ENCODE measurements at places on chromosomes 1 and 21.

GRCh38 chr1:231603598-231604275, 22.9 kb upstream of the DISC1 start:
- DNase-seq = no peak

DNA sequence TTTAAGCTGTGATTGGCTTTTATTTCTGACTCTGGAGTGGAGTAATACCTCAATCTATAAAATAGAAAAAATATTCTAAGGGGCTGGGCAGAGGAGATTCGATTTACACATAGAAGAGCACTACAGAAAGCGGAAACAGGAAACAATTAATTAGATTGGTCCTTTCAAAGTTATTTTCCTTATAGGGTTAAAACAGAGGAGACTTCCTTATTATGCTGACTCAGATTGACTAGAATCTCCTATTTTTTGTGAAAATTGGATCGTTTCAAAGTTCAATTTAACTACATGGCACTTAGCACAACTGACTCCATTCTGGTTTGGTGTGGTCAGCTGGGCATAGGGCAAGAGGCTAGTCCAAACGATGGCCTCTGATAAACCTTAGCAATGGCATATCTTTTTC, 48.3 kb upstream of the NCAM2 start:
- no peak for DNase-seq

DNA sequence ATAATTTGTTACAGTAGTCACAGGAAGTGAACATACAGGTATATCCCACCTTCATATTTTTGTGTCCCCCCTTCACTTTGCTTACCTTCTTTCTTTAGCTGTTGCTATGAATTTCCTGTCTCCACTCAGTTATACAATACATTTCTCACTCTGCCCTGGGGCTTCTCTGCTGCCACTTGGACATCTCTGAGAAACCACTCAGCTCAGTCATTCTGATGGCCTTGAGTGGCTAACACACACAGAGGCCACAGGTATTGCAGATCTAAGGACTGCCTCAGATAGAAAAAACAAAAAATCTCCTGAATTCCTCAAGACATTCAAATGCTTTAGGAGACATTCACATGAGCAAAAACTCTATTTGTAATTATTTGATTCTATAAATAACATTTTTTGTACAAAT, 87.7 kb downstream of the OLFM3 start:
- DNase-seq = no peak

GRCh38 chr1:44592208-44593145, 81.8 kb downstream of the TMEM53 start:
- DNase-seq = no peak

DNA sequence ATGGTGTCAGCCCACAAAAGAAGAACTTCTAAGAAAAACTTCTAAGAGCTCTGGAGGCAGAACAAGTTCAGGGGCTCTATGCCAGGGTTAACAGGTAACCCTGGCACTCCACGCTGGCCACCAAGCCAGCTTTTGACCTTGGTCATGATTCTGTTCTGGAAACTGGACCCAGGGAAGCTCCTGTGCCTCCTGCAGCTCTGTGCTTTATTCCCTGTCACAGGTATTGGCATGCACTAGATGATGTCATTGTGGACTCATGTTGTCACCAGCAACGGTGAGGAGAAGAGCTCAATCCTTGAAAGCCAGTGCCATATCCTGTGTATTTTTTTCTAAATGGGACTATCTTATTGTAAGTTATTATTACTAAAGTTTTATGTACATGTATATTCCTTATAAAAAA, 56.7 kb upstream of the GCLM start:
- no peak for DNase-seq

DNA sequence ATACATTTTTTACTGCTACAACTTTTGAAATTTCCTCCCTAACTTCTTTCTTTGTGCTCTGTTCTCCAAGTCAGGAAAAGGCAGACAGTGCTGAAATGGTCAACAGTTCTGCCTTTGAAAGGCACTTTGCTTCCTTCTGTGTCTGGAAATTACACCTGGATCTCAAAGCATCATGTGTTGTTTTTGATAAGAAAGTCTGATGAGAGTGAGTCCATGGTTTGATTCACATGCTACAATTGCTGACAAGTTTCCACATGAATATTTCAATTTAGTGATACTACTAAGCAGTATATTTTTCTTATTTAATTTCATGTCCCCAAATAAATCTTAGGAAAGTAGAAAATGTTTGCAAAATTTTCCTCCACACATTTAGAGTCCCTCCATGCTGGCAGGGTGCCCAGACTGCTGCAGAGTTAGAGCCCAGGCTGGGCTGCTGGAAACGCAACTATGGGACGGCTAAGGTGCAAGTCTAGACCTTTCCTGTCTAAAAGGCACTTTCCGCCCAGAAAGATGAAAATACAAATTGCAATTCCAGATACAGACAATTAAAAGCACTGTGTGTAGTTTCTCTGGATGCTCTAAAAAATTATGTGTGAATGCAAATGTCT, 96.6 kb upstream of the RUNX1 start:
- DNase-seq = no peak

GRCh38 chr21:15078180-15078579, 13.4 kb upstream of the NRIP1 start:
- no peak for DNase-seq

DNA sequence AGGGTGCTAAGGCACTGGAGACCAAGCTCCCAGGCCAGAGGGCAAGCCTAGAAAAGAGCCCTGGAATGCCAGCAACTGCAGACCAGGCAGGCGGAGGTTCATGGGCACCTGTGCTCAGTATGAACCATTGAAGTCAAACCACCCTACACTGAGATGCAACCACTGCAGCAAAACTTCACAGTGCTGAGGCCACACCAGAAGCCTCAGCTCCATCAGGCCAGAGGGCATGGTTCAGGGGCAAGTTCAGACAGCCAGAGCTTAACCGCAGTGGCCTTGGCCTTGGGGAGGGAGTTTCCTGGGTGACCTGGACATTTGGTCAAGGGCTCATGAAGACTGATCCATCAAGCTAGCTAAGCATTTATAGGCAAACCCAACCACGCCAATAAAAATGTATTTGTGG, 7.1 kb downstream of the RCC2 start:
- DNase-seq = no peak

GRCh38 chr21:41322496-41323382, 6.1 kb downstream of the FAM3B start:
- no peak for DNase-seq

GRCh38 chr1:235051521-235051920, 77.1 kb downstream of the TOMM20 start:
- no peak for DNase-seq

DNA sequence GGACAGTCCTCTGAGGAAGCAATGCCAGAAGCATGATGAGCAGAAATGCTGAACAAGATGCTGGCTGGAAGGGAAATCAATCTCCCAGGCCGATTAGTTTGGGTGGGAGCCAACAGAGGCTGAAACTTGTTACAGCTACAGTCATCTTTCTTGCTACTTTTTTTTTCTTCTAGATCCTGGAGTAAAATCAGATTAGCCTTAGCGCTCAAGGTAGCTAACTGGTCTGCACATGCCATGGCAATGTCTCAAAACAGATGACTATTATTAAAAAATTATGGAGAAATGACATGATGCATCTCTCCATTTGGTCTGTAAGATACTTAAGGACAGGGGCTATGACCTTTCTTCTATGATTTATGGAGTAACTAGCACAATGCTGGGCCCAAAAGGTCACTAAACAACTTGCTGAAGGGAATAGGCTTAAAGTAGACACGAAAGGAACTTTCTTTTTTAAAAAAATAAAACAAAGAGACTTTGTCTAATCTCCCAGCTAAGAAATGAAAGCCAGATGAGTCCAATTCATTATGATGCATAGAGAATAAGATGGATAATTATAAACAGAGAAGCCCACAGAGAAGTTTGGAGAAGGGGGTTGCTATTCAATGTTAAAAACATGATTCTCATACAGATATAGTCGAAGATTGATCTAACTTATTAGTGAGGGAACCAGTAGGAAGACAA, 42.5 kb downstream of the UTP25 start:
- DNase-seq = no peak

DNA sequence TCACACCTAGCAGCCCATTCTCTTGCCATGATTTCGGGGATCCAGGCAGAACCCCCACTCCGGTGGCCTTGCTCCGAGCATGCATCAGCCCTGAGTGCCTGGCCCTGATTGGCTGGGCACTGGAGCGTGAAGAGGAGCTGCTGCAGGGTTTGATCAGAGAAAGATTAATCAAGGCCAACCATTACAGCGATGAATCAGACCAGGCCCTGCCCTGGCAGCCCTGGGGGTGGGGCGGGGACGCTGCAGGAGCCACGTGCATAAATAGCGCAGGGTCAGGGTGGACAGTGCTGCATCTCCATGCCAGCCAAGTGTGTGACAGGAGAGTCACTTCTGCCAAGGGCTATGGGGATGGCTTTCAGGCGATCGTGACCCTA, 3.4 kb upstream of the FAM131C start:
- no peak for DNase-seq

DNA sequence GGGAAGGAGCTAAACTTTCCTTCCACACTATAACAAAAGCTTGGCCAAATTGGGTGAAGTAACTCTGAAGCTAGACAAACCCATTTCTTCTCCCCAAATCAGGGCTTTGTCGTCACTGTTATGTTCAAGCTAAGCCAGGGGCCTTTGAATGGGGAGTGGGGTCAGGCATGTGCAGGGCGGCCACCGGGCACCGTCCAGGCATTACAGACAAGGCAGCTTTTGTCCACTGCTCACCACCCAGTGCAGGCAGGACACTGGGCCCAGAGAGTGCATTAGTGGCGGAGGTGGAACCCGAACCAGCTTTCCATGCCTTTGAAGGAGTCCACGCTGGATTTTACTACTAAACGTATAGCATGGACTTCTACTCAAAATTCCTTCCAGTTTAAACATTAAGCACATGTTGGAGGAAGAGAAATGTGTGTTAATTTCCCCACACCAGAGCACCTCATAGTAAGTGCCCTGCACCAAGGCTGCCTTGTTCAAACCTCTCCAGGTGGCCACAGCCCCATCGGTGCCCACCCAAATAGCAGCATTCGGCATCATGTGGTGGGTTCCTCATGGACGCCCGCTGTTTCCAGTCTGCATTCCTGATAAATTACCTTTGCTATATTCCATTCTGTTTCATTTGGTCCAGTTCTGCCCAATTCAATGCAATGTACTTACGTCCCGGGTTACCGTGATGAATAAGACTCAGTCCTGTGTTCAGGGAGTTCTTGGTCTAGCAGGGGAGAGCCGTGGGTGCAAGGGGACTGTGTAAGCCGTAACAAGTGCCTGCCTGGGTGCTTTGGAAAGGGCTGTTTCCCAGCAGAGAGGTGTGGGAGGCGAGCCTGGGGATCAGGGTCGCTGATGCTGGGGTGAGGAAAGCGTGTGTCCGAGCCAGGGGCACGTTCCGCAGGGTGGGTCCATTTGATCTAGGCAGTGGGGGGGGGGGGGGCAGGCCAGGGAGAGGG, 1.6 kb downstream of the UBASH3A start:
- no peak for DNase-seq

GRCh38 chr1:166638137-166638536, 201.1 kb upstream of the POGK start:
- no peak for DNase-seq

DNA sequence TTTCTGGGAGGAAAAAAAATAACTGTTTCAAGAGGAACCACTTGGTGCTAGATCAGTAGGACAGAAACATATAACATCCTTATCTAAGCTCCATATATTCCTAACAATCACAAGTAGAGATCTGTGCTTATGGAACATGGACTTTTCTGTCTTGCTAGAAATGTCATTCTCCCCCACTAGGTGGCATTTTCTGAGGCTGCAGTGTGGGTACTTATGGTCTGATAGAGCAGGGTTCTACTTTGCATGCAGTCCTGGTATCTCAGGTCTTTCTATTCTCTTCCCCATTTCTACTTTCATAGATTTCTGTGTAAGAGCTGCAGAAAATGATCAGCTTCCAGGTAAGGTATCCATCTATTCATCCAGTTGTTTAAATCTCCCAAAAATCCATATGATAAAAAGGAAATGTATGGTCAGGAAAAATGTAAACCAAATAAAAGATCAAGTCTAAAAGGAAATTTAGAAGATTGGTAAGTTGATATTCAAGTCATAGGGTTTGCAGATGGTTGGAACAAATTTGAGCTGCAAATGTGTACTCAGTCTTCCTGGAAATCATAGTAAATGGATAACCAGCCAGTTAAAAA, 1.5 kb downstream of the ZNF684 start:
- DNase-seq = no peak

DNA sequence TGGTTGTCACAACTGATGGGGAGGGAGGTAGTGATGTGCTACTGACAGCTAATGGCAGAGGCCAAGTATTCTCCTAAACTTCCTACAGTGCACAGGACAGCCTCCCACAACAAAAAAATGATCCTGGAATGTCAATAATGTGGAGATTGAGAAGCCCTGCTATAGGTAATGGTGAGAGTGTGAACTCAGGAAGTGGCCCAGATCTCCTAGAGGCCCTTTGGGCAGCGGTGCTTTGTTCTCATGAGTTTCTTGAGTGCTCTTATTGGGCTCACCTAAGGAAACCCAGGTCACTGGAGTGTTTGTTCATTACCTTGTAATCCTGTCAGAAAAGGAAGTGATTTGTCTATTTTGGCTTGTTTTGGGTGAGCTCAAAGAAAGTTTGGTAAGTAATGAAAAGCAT, 5.9 kb downstream of the OTUD3 start:
- DNase-seq = no peak

DNA sequence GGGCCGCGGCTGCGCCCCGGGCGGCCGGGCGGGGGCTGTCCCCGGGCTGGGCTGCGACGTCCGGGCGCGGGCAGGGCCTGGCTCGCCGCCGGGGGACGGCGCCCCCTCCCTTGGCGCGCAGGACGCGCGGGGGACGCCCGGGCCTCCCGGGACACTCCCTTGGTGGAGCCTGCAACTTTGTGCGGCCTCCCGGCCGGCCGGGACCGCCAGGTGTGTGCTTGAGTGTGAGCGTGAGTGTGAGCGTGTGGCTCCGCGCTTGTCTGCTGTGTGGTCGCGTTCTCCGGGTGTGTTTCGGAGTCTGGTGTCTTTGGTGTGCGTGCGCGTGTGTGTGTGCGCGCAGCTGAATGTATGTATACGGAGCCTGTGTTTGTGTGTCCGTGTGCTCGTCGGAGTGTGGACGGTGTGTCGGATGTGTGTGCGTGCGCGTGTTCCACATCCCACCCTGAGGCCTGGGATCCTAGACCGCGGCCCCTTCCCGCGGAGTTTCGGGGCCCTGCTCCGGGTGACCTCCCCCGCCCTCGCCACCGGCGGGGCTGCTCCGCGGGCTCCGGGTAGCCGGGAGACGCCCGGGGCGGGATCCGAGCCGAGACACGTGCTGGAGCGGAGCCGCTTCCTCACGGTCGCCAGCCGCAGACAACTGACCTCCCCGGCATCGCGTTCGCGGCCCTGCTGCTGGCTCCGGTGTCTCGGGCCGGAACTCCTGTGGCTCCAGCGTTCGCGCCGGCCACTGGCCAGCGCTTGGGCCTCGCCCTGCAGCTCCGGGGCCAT, 1.7 kb downstream of the PTPRU start:
- peak; percentile 63 for DNase-seq

GRCh38 chr1:59272507-59272906, 24.4 kb upstream of the FGGY start:
- DNase-seq = no peak

Data from right atrium auricular region (tissue), 2 donors.